ENCODE measurements at places on chromosomes 12 and 14.

DNA sequence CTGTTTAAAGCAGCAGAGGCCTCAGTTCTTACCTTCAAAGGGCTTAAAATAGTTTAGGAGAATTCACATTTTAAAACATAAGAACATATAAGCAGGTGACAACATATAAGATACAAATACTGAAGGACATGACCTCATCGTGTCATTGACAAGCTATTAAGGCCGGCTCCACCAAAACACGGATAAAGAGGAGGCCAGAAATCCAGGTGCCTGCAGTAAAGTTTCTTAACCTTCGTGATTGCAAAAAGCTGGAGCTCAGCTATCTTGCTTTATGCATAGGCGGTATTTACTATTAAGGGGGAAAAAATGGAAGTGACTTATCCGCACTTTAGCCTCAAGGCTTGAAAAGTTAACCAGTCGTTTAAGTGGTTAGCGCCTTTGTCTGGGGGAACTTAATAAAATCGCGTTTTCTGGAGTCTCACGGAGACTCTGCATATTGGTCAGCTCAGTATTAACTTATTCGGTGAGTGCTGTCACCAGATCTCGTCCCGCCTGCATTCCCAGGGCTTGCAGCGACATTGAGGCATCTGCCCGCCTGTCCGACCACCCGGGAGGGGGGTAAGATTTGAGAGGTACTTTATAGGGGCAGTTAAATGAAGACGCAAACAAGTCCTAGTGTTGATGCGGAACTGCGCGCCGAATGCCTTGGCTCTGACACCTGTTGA is 1.1 kb upstream of the SP1 start:
- DNase-seq, result no peak

DNA sequence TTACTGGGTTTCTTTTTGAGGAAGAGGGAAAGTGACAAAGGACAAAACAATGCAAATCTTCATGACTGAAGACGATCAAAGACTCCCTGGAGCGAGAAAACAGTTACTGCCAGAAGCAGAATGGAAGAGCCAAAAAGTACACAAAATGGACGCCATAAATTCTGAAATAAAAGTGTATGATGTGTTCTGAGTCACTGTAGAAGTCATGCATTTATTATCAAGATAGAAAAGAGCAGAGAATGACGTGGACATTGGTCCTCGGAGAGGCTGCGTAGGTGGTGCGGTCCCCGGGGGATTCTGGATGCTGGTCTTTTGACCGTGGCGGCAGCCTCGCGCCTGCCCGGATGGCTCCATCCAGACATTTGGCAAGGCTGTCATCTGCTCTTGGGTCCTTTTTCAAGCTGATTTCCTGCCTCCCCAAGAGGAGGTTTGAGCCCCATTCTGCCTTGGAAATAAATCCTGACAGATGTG is 52.8 kb downstream of the C14orf132 start:
- DNase-seq, result no peak

DNA sequence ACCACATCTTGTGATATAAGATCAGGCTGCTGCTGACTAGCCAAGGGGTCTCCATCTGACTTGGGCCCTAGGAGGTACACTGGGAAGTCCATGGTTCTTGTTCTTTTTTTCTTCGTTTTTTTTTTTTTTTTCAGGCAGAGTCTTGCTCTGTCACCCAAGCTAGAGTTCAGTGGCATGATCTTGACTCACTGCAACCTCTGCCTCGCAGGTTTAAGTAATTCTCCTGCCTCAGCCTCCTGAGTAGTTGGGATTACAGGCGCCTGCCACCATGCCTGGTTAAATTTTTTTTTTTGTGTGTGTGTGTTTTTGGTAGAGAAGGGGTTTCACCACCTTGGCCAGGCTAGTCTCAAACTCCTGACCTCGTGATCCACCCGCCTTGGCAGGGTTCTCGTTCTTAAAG is 178.2 kb downstream of the RMST start:
- DNase-seq, result no peak

GRCh38 chr14:54220071-54220703 is 176.6 kb upstream of the CDKN3 start:
- no peak for DNase-seq

DNA sequence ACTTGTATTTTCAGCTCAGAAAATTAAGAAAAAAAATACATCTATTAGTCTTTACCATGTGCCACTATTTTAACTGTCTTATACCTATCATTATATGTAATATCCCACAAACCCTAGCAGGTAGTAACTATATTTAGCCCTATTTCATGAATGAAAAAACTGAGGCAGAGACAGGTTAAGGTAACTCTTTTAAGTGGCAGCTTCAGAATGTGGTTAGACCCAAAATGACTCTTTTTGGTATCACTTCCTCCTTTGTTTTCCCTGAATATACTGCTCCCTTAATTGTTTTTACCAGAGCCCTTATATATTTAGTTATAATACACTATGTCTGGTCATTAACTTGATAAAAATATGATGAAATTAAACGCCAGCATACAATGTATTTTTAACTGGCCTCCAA is 235.6 kb upstream of the RPL10L start:
- no peak for DNase-seq

DNA sequence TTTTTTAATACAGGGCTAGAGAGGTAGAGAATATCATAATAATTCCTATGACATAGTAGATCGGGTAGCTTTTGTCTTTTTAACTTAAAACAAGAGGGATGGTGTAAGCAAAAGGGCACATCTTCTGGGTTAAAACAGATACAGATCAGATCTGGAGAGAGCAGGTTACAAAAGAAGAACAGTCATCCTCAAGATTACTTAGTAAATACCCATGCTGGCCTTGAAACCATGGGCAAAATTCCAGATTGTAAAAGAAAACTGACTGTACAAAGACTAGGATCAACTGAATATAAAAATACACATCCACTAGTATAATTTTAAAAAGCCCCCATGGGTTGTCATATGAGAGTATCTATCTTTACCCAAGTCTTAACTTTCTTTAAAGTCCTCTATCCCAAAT is 76.7 kb downstream of the MED13L start:
- no peak for DNase-seq

GRCh38 chr14:81440041-81440440 is 39.9 kb upstream of the STON2 start:
- DNase-seq, result no peak

GRCh38 chr14:20774258-20774824 is 6.1 kb downstream of the EDDM3B start:
- no peak for DNase-seq

DNA sequence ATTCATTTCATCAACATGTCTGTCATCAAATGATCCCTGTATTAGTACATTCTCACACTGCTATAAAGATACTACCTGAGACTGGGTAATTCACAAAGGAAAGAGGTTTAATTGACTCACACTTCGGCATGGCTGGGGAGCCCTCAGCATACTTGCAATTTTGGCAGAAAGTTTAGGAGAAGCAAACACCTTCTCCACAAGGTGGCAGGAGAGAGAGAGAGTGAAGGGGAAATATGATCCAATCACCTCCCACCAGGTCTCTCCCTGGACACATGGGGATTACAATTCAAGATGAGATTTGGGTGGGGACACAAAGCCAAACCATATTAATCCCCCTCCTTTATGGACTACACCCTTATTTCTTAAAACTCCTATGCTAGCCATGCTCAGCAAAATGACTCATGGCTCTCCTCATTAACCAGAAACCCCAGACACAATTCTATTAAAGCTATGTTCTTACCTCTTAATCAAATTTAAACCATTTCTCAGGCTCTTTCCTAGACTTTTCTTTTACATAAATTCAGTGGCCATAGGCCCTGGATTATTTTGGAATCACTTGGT is 932.3 kb downstream of the FLRT2 start:
- no peak for DNase-seq

All from GM12878 (cell line).